ENCODE measurements at places on chromosomes 6 and 20.

- DNase-seq: no peak
These were observed 92.8 kb downstream of the PTPRT start for GRCh38 chr20:43096931-43097260.

DNA sequence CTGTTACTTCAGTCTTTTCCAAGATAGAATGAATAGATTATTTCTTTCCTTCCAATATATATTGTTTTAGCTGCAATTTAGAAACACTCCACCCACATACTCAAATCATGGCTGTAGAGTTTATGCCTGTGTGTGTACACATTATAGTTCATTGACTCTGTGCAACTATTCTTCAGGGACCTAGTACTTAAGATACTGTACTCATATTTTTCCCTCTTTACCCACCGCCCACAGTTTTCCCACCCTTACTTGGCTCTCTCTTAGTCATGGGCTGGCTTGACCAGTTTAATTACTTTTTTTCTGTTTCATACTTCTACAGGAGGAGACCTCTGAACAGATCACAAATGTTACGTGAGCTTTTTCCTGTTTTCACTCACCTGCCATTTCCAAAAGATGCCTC is 30.4 kb downstream of the C6orf89 start:
- DNase-seq: no peak

GRCh38 chr6:7173843-7174503 is 66.2 kb downstream of the RREB1 start:
- no peak for DNase-seq

- DNase-seq: no peak
These were observed at the start of gene ADGRG6 for GRCh38 chr6:142301651-142302391. Gene ADGRG6 (plus strand): TSS chr6:142302007. CDS start chr6:142302330, 323 bp downstream.

Data from anterior cingulate cortex (tissue), 58 donors.